Mucosa of gallbladder (tissue), 1 donor: ENCODE measurements at places on chromosomes 6 and 20.

GRCh38 chr20:58945965-58946631 is 35.0 kb upstream of the NELFCD start:
- DNase-seq = no peak

GRCh38 chr6:11260249-11261038 is 28.0 kb upstream of the NEDD9 start:
- no peak for DNase-seq

GRCh38 chr6:162649271-162649670 is 78.3 kb downstream of the PRKN start:
- DNase-seq = no peak

- DNase-seq = no peak
Measured at GRCh38 chr6:163507965-163508364, 93.4 kb downstream of the QKI start.

DNA sequence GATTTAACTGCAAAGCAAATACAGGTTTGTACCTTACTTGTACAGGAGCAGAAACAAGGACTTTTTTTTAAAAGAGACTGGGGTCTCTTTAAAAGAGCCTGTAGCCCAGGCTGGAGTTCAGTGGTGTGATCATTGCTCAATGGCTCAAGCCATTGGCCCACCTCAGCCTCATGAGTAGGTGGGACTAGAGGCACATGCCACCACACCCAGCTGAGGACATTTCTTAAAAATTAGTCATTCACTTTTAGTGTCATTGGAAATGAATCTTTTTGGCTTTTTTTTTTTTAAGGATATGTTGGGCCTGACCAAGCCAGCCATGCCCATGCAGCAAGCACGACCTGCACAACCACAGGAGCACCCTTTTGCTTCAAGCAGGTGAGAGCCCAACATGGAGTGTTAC is 16.9 kb downstream of the SEC23B start:
- DNase-seq = no peak

GRCh38 chr6:44002593-44003344 is 124.5 kb downstream of the MRPL14 start:
- DNase-seq = peak; percentile 51
